ENCODE measurements at places on chromosomes 7 and 10.

DNA sequence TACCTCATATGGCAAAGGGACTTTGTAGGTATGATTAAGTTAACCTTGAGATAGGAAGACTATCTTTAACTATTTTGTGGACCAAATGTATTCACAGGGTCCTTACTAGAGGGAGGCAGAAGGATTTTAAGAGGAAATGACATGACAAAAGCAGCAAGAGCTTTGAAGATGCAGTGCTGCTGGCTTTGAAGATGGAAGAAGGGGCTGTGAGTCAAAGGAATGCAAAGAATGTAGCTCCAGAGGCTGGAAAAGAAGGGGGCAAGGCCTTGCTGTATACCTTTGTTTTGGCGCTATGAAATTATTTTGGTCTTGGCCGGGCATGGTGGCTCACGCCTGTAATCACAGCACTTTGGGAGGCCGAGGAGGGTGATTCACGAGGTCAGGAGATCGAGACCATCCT, 3.2 kb upstream of the NRBF2 start:
- no peak for DNase-seq

- no peak for DNase-seq
These were observed 70.4 kb downstream of the ZFAND4 start for GRCh38 chr10:45602082-45602730.

- DNase-seq = no peak
These were observed 16.7 kb downstream of the PRTFDC1 start for GRCh38 chr10:24935504-24936292.

- DNase-seq = no peak
These were observed 1.2 kb downstream of the HOGA1 start for GRCh38 chr10:97585439-97585811.

DNA sequence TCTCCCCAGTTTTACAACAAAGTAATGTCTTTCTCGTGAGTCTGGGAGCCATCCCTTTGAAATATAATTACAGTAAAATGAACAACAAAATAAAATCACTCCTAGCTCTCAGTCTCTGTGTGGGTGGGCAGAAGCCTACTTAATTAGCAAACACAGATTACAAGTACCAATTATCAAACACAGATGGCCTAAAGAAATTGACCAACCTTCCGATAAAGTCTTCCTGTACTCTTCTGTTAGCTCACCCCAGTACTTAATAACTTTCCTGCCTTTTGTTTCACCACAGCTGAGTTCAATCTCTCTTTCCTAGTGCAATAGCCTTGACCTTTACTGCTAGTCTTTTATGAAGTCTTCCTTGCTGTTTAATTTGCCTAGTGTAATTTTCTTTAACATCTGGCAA, 719.2 kb upstream of the MBL2 start:
- DNase-seq = no peak

DNA sequence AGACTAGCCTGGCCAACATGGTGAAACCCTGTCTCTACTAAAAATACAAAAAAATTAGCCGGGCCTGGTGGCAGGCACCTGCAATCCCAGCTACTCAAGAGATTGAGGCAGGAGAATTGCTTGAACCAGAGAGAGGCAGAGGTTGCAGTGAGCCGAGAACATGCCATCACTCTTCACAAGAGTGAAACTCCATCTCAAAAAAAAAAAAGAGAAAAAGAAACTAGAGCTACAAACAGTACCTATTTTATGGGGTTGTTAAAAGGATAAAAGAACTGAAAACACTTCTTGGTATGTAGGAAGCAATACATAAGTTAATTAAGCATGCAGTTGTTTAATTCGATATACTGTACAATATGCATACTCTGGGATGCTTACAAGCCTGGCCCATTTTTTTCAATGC, 216.9 kb downstream of the SORCS1 start:
- no peak for DNase-seq

DNA sequence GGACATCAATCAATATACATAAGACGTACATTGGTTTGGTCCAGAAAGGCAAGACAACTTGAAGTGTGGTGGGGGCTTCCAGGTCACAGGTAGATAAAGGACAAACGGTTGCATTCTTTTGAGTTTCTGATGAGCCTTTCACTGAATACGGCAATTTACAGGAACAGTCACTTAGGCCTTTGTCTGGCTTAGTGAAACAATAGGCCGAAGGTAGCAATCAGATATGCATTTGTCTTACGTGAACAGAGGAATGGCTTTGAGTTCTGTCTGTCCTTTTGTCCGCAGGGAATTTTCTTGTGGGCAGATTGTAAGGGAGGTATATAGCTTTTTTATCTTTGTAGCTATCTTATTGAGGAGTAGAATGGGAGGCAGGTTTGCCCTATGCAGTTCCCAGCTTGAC, 10.8 kb upstream of the STN1 start:
- DNase-seq = no peak

DNA sequence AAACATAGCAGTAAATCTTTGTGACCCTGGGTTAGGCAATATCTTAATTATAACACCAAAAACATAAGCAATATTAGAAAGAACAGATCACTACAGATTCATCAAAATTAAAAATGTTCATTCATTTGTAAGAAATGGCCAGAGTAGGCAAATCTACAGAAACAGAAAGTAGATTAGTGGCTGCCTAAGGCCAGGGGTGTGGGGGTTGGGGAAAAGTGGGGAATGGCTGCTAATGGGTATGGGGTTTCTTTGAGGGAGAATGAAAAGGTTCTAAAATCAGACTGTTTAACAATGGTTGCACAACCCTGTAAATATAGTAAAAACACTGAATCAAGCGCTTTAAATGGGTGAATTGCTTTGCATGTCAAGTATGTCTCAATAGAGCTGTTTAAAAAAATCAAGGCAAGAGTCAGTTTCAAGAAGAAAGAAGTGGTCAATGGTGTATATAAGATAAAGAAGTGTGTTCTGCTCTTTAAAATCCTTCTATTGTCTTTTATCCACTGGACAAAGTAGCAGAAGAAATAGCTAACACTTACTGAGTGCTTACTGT, 42.6 kb downstream of the CDK6 start:
- no peak for DNase-seq

- no peak for DNase-seq
These were observed 11.7 kb upstream of the ARPC1B start for GRCh38 chr7:99362801-99363200.

Data from suprapubic skin (tissue), 4 donors.